Natural killer cell (primary cell): ENCODE measurements at places on chromosomes 6 and 20. TPM values are rescaled to one million over a fixed set of nuclear protein-coding genes. Genes with fewer than 3 reads are reported as not detected.

- DNase-seq: peak; percentile 33
Measured at GRCh38 chr6:32627831-32628230, 9.4 kb upstream of the HLA-DQA1 start.

GRCh38 chr6:52976149-52976548 lies 18.9 kb downstream of the GSTA4 start:
- DNase-seq: no peak

- no peak for DNase-seq
Measured at GRCh38 chr20:7977709-7978108, 37.5 kb upstream of the HAO1 start.

GRCh38 chr6:147528511-147529145 lies 20.1 kb downstream of the SAMD5 start:
- DNase-seq: no peak

GRCh38 chr6:132298344-132298949 lies 102.8 kb downstream of the MOXD1 start:
- no peak for DNase-seq

DNA sequence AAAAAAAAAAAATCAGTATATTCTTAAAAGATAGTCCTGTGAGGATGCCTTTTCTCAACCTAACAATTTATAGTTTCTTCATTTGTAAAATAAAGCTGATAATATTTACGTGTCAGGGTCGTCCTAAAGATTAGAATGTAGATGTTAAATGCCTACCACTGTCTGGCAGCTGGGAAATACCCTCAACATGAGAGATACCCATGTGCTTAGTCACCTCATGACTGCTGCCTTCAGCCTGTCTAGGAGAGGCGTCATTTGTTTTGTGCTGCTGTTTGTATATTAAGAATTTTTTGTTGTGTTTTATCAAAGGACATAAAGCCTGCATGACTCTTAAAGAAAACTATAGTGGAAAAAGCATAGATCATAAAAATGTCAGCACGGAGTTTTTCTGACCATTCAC lies 9.5 kb downstream of the FAM120B start:
- no peak for DNase-seq

DNA sequence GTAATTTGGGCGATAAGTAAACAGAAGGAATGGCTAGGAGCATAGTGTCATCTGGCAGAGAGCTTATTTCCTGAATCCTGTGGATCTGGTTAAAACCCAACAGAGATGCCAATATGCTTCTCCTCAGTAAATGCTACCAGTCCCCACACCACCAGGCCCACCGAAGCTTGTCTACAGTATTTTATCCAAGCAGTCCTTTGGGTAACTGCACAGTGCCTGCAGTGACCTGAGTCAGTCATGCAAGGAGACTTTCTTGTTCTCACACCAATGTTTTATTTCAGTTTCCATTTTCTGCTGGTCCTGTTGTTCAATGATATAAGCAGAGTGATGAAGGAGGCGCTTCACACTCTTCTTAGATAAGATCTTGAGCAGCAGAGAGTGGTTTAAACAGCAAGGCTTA lies 326.3 kb downstream of the RIMS1 start:
- no peak for DNase-seq

DNA sequence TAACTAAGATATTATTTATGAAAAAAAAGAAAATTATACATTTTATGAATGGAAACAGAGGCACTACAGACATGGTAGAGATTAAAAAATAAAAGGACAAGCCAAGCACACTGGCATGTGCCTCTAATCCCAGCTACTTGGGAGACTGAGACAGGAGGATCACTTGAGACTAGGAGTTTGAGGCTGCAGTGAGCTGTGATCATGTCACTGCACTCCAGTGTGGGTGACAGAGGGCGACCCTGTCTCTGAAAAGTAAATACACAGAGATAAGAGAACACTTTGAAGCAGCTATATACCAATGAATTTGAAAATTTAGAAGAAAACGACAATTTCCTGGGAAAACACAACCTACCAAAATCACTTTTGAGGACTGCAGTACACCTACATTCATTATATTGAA lies 47.4 kb upstream of the TFAP2C start:
- DNase-seq: no peak

- no peak for DNase-seq
Measured at GRCh38 chr6:160030103-160030502, 61.2 kb downstream of the IGF2R start.

GRCh38 chr20:45087814-45088213 lies 13.1 kb downstream of the KCNS1 start:
- DNase-seq: no peak

DNA sequence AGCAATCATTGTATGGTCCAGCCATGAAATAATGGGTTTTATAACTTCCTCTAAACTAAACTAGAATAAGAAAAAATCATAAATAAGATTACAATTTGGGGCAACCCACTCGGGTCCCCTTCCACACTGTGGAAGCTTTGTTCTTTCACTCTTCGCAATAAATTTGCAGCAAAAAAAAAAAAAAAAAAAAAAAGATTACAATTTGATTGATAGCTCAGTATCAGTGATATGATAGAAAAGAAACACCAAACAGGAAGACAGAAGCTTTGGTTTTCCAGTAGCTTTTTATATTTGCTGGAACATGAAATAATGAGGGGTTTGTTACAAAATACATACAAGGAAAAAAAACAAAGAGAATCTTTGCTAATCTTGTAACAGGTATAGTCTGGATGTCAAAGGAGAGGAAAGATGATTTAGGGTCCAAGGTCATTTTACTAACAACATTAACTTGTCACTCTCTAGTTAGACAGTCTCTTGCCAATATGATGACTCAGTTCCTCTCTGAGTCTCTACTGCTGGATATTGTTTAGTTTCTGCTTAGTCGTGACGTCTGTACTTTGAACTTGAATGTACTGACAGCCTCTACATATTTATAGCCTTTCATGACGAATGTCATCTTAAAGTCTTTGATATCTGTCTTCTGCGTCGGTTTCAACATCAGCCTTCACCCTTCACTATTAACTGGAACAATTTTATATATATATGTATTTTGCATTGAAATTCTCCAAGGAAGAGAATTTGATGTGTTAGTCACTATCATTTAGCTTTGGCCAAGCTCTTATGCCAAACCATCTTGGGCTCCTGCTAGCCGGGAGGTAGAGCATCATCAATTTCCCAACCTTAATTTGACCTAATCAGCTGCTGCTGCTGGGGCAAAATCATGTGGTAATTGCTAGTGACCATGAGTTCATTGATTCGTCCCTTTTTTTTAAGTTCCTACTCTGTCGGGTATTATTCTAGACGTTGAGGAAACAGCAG lies 213.1 kb upstream of the STXBP5 start:
- DNase-seq: no peak

DNA sequence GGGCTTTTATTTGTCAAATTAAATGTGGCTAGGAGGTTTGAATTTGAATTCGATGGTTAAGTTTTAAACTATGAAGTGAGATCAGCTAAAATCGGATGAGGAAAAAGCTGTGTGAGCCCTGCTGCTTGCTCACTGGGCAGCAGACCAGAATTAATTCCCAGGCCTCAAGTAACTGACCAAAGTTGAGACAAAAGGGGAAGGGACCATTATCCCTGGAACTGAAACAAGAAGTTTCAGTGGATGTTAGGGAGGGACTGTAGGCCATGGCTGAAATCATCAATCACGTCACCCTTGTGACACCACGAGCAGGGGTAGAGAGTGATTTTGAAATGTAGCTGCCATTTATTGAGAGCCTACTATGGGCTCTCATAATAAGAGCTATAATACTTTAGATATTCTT lies 7.0 kb upstream of the PRSS35 start:
- no peak for DNase-seq

Gene HLA-DQA2
- total RNA-seq: 15.2 TPM
